GM23338 (cell line): ENCODE measurements at places on chromosomes 12 and 14. TPM values are rescaled to one million over a fixed set of nuclear protein-coding genes. Genes with fewer than 3 reads are reported as not detected.

DNA sequence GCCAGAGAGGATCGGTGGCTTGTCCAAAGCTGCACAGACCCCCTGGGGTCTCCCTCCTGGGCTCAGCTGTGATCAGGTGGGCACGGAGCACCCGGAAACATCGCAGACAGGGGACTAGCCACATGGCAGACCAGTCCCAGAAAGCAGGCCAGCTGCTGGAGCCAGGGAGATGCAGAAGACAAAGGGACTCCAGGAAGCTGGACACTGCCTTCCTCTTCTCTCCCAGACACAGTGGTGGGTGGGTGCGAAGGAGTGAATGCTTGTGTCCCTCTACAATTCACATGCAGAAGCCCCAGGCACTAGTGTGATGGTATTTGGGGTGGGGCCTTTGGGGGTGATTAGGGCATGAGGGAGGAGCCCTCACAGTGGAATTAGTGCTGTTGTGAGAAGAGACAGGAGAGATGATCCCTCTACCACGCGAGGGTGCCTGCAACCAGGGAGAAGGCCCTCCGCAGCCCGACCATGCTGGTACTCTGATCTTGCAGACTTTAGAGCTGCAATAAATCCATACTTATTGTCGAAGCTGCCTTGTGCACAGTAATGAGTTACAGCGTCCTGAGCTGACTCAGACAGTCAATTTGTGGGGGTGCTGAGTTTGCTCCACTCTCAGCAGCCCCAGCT is 95.2 kb downstream of the CALM1 start:
- no peak for DNase-seq

GRCh38 chr12:50211392-50212070 is 44.4 kb upstream of the CERS5 start:
- DNase-seq, result no peak

- DNase-seq, result no peak
These were observed 14.6 kb upstream of the HDAC7 start for GRCh38 chr12:47834199-47834903.

Gene DDX24
- total RNA-seq, result 137 and 150 TPM in 2 replicates

Gene LYZ
- not detected in 2 replicates for total RNA-seq

- no peak for DNase-seq
These were observed 204.2 kb upstream of the HMGA2 start for GRCh38 chr12:65620046-65620445.

GRCh38 chr14:64465831-64466554 is 694 bp downstream of the AKAP5 start:
- DNase-seq, result peak; percentile 90

DNA sequence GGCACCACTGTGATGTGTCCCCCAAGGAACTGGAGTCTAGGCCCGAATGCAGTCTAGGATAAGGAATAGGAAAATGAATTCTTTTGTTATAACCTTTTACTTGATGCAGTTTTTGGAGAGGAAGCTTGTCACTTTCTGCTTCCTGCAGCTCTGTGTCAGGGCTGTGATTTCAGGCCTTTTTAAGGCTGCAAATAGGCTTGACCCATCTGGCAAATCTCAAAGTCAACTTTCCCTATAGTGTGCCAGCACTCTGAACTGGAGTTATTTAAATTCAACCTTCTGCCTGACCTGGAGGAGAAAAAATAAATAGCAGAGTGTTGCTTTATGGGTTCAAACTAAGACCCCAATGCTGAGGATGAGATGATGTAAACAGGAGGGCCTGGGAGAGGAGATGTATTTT is 51.8 kb upstream of the CEP83 start:
- DNase-seq, result no peak

DNA sequence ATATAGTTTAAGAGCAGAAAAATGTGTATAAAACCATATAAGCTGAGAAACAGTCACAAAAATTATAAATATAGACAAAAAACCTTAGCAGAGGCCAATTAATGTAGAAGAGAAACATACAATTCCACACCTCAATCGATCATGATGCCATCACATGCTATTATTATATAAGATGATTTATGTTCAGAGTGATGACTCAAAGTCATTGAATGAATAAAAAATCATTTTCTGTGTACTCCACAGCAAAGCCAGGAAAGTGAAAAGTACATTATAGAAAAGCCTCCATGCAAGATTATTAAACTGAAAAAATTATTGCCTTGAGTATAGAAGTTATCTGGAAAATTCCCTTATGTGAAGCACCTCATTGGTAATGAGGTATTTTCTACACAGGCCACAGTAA is 229.2 kb upstream of the PPFIA2 start:
- DNase-seq, result no peak
